ENCODE measurements at places on chromosomes 6 and 20. TPM values are rescaled to one million over a fixed set of nuclear protein-coding genes. Genes with fewer than 3 reads are reported as not detected.
A peak's percentile ranks its signal among the peaks of the same experiment; 100 is the strongest.

DNA sequence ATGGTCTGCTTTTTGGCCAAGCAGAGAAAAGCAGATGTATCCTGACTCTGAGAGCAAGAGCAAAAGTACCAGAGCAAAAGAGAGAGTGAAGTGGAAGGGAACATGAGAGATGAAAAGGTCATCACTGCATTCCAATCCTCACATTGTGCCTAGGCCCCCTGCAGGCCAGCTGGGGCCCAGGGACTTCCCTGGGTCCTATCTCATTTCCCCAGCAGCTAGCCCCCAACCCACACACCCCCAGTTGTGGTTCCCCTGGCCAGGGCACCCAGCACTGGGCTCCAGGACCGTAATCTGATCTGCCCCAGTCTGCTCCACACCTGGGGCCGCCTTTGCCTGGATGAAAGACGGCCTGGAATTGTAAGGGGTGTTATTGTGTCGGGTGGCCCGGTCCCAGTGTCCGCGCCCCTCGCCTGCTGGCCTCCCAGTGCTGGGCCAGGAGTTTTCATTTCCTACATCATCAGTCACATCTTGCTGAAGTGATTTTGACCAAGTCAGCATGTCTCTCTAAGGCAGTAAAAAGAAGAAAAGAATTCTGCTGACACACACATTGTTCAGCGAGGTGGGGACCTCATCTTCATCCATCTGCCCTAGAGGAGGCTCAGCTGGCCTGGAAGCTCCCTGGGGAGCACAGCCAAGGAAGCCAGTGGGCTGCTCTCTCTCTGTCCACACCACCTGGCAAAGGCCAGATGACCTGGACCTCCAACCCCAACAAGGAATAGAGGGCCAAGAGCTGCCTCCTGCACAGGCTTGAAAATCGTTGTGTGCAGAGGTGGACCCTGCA, 4.0 kb upstream of the BMP7 start:
- no peak overlapping the region for H3K27ac ChIP-seq
- no peaks in the 10 kb centered on the region for H3K4me1 ChIP-seq
- H3K4me3 ChIP-seq = no peak overlapping the region
- no peaks in the 10 kb centered on the region for H3K36me3 ChIP-seq

The APOM gene
- 10.0 TPM for total RNA-seq

DNA sequence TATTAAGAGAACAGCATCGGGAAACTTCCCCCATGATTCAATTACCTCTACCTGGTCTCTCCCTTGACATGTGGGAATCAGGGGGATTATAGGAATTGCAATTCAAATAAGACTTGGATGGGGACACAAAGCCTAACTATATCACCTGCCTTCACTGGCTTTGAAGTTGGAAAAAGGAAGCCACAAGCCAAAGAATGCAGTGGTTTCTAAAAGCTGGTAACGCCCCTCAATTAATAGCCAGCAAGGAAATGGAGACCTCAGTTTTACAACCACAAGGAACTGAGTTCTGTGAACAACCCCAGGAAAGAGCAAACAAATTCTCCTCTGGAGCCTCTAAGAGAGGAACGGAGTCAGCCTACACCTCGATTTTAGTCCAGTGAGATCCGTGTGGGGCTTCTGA, 244.1 kb downstream of the TFAP2A start:
- H3K36me3 ChIP-seq = no peaks in the 10 kb centered on the region
- no peak overlapping the region for H3K27ac ChIP-seq
- no peak for DNase-seq

The TNXB gene
- total RNA-seq = 153 TPM

DNA sequence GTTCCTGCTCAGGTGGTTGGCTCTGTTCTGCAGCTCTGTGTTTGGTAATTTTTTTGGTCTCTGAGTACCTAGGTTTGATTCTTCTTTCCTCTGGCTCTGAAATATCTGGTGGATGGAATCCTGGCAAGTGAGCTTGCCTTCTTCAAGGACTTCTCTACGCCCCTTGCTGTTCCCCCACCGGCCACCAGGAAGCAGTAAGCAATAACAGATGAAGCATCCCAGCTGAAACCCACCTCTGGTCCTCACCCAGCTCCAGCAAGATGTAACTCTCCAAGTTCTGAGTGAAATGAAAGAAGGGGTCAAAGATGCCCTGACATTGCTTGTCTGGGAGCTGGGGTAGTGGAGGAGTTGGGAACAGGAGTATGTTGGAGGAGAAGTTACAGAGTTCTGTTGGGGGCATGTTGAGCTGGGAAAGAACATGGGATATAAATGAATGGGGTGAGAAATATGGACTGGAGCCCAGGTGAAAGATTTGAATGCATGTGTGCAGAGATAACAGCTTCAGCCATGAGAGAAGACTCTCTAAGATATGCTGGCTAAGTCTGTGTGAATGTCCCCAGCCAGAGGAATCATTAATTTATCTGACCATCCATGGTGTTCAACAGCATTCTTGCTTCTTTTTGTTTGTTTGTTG, 51.3 kb upstream of the GLP1R start:
- H3K4me3 ChIP-seq = no peak overlapping the region
- H3K4me1 ChIP-seq = no peaks in the 10 kb centered on the region
- no peak overlapping the region for H3K27ac ChIP-seq
- H3K27me3 ChIP-seq = no peaks in the 10 kb centered on the region
- no peaks in the 10 kb centered on the region for H3K36me3 ChIP-seq

- H3K36me3 ChIP-seq = no peaks in the 10 kb centered on the region
- no peak for DNase-seq
- H3K27ac ChIP-seq = no peak overlapping the region
- no peaks in the 10 kb centered on the region for H3K4me1 ChIP-seq
These were observed 350.7 kb downstream of the LAMA2 start for GRCh38 chr6:129233458-129234134.

The BPI gene
- total RNA-seq = not detected

The CD83 gene
- 0.53 TPM for total RNA-seq

DNA sequence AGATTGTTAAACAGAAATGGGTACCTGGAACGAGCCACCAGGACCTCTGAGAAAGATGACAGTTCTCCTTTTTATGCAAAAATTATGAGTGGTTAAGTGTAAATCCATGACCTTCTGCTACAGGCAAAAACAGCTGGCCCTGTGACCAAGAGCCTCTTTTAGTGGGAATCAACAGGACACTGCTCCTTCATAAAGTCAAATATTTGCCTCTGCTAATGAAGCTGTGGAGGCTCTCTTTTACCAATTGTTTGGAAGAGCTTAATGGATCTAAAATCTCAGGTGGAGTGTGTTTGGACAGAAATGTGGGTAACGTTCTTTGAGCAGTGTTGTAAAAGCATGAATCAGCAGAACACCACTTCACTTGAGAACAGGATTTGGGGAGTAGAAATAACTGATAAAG, 117.5 kb upstream of the PCSK2 start:
- H3K4me1 ChIP-seq = no peaks in the 10 kb centered on the region
- DNase-seq = no peak
- no peaks in the 10 kb centered on the region for H3K36me3 ChIP-seq
- H3K4me3 ChIP-seq = no peak overlapping the region
- H3K27me3 ChIP-seq = no peaks in the 10 kb centered on the region
- H3K27ac ChIP-seq = no peak overlapping the region

The ANKRD66 gene
- not detected for total RNA-seq

DNA sequence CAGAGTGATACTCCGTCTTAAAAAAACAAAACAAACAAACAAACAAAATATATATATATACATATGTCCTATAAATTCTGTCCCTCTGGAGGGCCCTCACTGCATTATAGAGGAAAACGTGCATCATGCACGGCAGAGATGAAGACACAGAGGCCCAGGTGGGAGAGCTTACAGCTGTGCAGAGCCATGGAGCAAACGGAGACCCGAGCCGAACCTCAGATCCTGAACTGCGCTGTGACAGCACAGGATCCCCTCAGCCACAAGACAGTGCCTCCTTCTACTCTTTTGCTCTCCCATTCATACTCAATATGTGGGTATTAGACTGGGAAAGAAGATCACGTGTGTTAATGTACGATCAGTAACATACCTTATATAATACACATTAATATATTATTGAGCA, 81.6 kb downstream of the ZNF217 start:
- DNase-seq = no peak
- H3K27me3 ChIP-seq = no peaks in the 10 kb centered on the region
- H3K4me3 ChIP-seq = no peak overlapping the region
- no peaks in the 10 kb centered on the region for H3K4me1 ChIP-seq

- H3K27ac ChIP-seq = no peak overlapping the region
- no peak overlapping the region for H3K4me3 ChIP-seq
- H3K4me1 ChIP-seq = peaks cover 12% of the 10 kb centered on the region
- H3K36me3 ChIP-seq = no peaks in the 10 kb centered on the region
These were observed 68.3 kb downstream of the ANKS1A start for GRCh38 chr6:34957231-34957783.

- H3K36me3 ChIP-seq = no peaks in the 10 kb centered on the region
- H3K27ac ChIP-seq = no peak overlapping the region
- no peak for DNase-seq
- H3K27me3 ChIP-seq = no peaks in the 10 kb centered on the region
- H3K4me3 ChIP-seq = no peak overlapping the region
These were observed 19.9 kb upstream of the FAM50B start for GRCh38 chr6:3829285-3829684.

DNA sequence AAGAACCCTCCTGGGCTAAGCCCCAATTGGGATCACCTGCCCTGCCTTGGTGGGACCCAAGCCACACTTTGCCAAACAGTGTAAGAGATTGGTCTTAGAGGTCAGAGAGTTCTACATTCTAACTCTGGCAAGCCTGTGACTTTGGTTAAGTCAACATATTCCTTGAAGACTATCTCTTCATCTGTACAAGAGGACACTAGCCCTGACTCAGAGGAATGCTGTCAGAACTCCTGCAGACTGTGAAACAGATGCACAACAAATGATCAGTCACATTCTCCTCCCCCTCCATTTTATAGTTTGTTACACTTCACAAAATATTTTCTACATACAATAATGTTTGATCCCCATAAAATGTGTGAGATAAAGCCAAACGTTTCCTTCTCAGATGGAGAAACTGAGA, 91.7 kb upstream of the EPB41L1 start:
- DNase-seq = no peak
- H3K4me3 ChIP-seq = no peak overlapping the region
- no peaks in the 10 kb centered on the region for H3K36me3 ChIP-seq
- no peaks in the 10 kb centered on the region for H3K27me3 ChIP-seq
- H3K27ac ChIP-seq = no peak overlapping the region
- H3K4me1 ChIP-seq = peaks cover 10% of the 10 kb centered on the region

GRCh38 chr6:105646391-105646867, 243.5 kb upstream of the PREP start:
- H3K4me3 ChIP-seq = no peak overlapping the region
- peak overlapping the region; percentile 41 for H3K27ac ChIP-seq
- H3K4me1 ChIP-seq = no peaks in the 10 kb centered on the region
- H3K27me3 ChIP-seq = no peaks in the 10 kb centered on the region

- no peaks in the 10 kb centered on the region for H3K36me3 ChIP-seq
- no peak overlapping the region for H3K27ac ChIP-seq
- no peaks in the 10 kb centered on the region for H3K27me3 ChIP-seq
- H3K4me1 ChIP-seq = no peaks in the 10 kb centered on the region
- DNase-seq = no peak
- no peak overlapping the region for H3K4me3 ChIP-seq
These were observed 122.9 kb downstream of the PDE7B start for GRCh38 chr6:135974426-135974825.

- DNase-seq = peak; percentile 71
- H3K4me1 ChIP-seq = peaks cover 40% of the 10 kb centered on the region
- no peaks in the 10 kb centered on the region for H3K27me3 ChIP-seq
- peak overlapping the region; percentile 97 for H3K27ac ChIP-seq
These were observed 764 bp downstream of the ZNF292 start for GRCh38 chr6:87155842-87156815.

GRCh38 chr20:47576516-47577033, 74.9 kb downstream of the NCOA3 start:
- H3K27me3 ChIP-seq = no peaks in the 10 kb centered on the region
- peak overlapping the region; percentile 6 for H3K27ac ChIP-seq
- H3K4me1 ChIP-seq = no peaks in the 10 kb centered on the region
- peak overlapping the region; percentile 8 for H3K4me3 ChIP-seq

DNA sequence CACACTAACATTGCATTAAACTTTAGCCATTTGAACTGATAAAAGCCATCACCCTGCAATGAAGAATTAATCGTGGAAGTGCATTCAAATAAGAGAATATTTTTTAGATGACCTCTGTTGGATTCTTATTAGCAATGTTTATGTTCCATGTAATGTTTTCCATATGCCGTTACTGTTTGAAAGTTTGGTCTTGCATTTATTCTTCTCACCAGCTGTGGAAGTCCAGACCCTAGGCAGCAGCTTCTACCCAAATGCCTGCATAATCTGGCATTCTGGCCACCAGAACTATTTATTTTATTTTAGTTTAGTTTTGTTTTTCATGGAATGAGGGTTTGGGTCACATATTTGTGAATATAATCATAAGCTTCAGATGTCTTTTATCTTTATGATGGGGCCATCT, 140.4 kb downstream of the SAMD5 start:
- no peak overlapping the region for H3K27ac ChIP-seq
- no peak for DNase-seq
- no peak overlapping the region for H3K4me3 ChIP-seq
- no peaks in the 10 kb centered on the region for H3K4me1 ChIP-seq
- no peaks in the 10 kb centered on the region for H3K27me3 ChIP-seq
- H3K36me3 ChIP-seq = no peaks in the 10 kb centered on the region

GRCh38 chr20:49272654-49273053, 5.2 kb downstream of the ZNFX1 start:
- no peaks in the 10 kb centered on the region for H3K36me3 ChIP-seq
- H3K4me1 ChIP-seq = no peaks in the 10 kb centered on the region
- DNase-seq = no peak
- no peaks in the 10 kb centered on the region for H3K27me3 ChIP-seq

The MOCS1 gene
- 58.4 TPM for total RNA-seq

DNA sequence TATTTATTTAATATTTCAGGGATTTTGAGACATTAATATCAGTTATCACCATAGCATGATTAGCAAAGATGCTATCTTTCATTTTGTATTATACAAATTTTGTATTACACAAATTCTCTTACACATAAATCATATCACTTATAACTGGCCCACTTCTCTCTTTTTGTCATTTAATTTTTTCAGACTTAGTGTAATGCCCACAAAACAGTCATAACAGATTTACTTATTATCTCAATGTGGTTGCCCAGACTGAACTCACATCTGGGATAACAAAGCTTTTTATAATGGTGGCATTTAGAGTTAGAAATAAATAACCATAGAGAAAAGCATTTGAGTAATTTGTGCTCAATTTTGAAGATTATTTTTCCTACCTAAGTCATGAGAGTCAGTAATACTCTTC, 148.3 kb downstream of the TFAP2B start:
- no peaks in the 10 kb centered on the region for H3K27me3 ChIP-seq
- no peak for DNase-seq
- H3K4me3 ChIP-seq = no peak overlapping the region
- H3K36me3 ChIP-seq = no peaks in the 10 kb centered on the region
- H3K27ac ChIP-seq = no peak overlapping the region

GRCh38 chr6:43773050-43773979, 3.3 kb downstream of the VEGFA start:
- no peaks in the 10 kb centered on the region for H3K36me3 ChIP-seq
- peak overlapping the region; percentile 8 for H3K27ac ChIP-seq
- DNase-seq = peak; percentile 29
- H3K4me3 ChIP-seq = peak overlapping the region; percentile 77

The MYH7B gene
- total RNA-seq = 1.2 TPM

The TMEM170B gene
- 0.35 TPM for total RNA-seq

Data from Peyer's patch (tissue), 4 donors.